Stimulated activated CD4-positive, alpha-beta T cell treated with anti-CD3 and anti-CD28 coated beads, Interleukin-4, amount 100 ng/mL, for 1 hour (primary cell): ENCODE measurements at places on chromosomes 2 and 18.

DNA sequence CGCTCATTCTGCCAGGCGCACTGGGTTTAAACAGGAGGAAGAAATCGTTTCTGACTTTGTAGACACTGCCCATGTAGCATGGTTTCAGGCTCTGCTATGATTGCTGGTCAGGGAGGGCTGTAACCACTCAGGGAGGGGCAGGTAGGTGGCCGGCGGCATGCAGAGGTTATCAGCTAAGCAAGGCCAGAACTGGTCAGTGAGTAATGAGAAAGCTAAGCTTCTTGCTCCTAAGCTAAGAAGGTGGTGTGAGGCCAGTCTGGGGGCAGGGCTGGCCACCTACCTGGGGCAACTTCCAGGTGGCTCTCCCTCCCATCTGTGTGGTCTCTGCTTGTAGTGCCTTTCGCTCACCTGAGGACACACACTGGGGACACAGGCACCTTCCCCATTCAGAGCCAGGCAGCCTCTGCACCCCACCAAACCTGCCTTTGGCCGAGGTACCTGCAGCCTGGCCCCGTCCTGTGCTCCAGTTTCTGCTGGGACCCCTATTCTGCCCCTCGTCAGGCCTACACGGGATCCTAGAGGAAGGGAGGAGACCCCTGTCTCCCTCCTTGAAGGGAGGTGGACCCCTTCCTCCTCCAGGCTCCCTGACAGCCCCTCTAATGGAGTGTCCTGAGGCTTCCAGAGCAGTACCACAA, 195.9 kb downstream of the SEPTIN10 start:
- DNase-seq: no peak

DNA sequence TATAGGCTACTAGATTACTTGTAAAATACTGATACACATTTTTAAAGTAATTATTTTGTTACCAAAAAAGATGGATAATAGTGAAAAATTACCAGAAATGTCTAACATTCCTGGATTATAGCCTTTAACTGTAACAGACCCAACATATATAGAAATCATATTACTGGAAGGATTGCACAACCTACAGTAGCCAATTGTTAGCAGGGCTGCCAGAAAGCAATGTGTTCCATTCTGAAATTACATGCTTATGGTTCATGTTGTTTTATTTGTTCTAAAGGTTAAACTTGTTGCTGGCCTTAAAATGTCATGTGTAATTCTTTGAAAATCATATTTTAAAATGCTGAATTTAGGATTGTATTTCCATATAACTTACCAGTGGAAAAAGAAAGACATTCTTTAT, 793.6 kb upstream of the ACVR2A start:
- DNase-seq: no peak

DNA sequence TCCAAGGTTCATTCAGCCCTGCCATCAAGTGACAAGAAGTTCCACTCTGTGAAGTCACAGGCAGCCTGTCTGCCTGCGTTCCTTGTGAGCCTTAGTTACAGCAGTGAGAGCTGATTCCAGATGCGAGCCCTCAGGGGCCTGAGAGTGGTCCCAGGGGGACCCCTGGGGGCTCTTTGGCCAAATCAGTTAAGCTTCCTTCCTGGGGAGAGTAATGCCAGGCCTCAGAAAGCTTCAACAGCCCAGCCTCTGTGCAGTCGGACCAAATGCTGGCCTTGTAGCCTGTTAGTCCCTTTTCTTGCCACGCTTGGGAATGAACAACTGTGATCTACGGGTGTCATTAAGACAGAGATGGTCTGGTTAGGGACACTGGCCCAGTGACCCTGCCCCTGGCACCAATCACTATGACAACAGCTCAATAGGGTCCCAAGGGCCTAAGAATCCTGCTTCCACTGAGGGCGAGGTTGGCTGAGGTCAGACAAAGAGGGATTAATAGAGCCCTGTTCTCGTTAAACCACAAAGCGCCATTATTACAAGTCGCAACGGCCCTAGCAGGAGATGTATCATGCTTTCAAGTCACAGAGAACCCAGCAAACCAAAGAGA, 50.9 kb downstream of the HS1BP3 start:
- DNase-seq: no peak

DNA sequence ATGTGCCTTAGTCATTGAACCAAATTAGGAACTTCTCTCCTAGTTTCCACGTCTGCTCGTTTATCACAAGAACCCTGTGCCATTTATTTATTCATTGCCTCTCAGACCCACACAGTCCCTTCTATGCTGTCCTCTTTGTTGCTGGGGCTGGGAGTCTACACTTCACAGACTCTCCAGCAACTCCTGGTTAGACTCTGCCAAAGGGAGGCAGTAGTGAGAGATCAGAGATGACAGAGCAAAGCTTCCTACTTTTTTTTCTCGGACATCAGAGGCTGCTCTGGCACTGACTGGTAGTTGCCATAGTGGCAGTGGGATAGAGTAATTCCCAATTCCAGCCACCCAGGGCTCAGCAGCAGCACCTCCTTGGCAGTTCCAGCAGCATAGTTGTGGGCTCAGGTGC, 277.5 kb downstream of the BCL11A start:
- no peak for DNase-seq

DNA sequence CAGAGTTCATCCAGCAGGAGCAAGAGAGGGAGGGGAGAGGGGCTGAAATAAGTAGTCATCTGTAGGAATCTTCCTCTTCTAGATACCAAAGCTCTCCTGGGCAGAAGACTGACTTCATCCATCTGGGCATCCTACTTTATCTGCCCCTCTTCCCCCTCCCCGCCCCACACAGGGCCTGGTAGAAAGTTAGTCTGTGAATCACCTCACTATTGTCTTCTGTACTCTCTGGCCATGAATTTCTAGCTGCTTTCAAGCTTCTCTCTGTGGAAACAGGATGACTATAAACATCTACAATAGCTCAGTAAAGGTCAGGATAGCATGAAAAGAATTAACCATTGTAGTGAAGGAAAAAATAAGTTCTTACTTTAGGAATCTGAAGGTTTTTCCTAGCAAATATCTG, 47.7 kb upstream of the RNU4ATAC start:
- no peak for DNase-seq

GRCh38 chr2:75140288-75140687, 59.0 kb downstream of the TACR1 start:
- DNase-seq: no peak

- no peak for DNase-seq
Measured at GRCh38 chr18:75199327-75199726, 9.6 kb downstream of the PTGR3 start.

DNA sequence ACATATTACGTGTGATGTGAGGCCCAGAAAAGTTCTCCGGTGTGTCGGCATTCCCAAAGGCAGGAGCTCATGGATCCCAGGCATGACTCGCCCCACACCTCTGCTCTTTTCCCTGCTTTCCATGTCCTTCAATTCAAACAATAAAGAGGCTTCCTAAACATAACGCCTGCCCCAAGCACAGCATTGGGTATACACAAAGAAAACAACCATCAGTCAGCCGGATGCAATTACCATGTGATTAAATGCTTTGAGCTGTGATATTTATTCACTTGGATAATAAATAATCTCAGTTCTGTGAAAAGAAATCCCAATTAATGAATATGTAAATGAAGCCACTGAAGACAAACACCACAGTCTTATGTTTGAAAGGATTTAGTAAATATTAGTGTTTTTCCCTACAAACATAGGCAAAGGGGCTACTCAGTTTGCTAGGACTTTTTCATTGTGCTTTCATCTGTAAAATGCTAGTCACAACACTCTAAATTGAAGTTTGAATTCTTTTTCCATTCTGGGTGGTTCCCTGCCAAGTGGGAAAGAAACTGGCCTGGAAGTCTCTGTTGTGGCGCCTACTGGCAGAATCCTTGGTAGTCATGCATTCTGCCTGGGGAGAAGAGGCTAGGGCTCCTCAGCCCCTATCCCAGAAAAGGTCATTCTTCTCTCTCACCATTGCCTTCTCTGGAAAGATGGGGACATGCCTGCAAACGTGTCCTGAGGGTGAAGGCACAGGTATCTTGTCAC, 144.7 kb downstream of the COL6A3 start:
- no peak for DNase-seq

DNA sequence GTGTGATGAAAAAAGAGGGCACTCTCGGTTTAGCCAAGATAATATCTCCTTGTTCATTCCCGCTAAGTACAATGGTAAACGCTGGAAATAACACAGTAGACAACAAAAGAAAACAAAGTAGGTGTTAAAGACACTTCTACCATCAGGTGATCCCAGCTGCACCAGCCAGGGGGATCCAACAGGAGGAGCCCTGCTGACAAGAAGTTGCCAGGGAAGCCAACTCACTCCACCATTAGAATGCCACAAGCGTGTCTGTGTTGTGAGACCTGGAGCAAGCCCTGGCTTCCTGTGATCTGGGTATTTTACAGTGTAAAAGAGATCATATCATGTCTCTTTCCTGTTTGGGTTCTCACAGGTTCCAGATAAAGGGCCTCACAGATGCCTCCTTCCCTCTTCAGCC, 117.0 kb downstream of the GRB14 start:
- no peak for DNase-seq

DNA sequence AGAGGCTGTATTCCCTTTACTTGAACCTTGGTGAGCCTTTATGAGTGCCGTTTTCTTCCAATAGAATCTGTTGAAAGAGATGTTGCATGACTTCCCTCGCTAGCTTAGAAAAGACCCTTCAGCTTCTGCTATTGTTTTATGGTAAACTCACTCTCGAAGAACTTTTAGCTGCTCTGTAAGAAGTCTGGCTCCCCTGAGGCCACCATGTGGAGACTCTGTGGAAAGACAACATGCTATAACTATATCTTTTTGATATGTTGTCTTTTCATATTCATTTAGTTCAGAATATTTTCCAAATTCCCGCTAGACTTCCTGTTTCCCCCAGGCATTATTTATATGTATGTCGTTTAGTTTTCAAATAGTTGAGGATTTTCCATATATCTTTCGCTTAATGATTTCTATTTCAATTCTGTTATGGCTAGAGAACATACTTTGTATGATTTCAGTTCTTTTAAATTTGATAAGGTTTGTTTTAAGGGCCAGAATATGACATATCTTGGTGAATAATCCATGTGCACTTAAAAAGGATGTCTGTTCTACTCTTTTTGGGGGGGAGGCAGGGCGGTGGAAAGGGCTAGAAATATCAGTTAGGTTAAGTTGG, 64.1 kb downstream of the PTPN4 start:
- DNase-seq: no peak

DNA sequence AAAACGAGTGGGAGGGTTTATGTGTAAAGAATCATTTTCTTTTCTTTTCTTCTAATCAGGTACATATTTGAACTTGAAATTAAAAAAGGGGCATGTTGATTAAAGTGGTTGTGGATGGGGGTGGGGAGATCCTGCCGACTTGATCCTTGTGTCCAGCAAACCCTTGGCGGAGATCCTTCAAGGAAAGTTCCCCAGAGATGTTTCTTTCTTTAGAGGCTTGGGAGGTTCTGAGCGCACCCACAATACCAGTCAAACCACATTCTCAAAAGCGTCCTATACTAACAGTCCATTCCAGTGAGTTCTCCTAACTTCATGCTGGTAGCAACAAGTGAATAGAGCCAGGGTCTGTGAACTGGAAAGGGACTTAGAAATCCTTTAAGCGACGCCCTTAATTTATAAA, 49.2 kb downstream of the MYCN start:
- no peak for DNase-seq

GRCh38 chr18:51192696-51193095, 4.8 kb downstream of the MEX3C start:
- no peak for DNase-seq

GRCh38 chr18:22167471-22168241, 1.7 kb upstream of the GATA6 start:
- DNase-seq: no peak

- no peak for DNase-seq
Measured at GRCh38 chr2:177201919-177202346, 10.7 kb upstream of the HNRNPA3 start.

DNA sequence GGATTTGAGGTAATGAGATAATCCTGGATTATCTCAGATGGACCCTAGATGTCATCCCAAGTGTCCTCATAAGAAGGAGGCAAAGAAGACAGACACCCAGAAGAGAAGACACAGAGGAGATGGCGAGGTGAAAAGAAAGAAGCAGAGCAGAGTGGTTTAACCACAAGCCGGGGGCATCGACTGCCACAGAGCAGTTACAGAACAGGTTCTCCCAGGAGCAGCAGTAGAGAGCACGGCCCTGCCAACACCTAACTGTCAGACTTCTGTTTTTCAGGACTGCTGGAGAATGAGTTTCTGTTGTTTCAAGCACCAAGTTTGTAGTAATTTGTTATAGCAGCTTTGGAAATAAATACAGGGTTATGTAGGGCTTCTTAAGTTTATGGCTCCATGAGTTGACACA, 437.0 kb downstream of the THSD7B start:
- DNase-seq: no peak

DNA sequence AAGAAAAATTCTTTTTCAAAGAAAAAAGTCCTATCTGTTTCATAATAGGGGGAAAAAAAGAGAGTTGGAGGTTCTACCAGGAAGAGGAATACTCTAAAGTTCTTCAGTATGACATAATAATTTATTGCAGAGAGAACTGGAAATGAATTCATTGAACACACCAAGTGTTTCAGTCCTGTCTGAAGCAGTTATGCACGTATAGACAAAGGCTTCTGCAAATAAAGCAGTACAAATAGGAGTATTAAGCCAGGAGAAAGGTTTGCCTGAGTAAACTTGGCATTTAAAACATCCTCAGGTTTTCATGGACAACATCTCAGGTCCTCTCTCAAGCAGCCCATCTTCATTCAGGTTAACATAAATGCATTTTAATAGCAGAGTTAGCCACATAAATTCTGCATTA, 141.6 kb downstream of the CCDC148 start:
- no peak for DNase-seq

DNA sequence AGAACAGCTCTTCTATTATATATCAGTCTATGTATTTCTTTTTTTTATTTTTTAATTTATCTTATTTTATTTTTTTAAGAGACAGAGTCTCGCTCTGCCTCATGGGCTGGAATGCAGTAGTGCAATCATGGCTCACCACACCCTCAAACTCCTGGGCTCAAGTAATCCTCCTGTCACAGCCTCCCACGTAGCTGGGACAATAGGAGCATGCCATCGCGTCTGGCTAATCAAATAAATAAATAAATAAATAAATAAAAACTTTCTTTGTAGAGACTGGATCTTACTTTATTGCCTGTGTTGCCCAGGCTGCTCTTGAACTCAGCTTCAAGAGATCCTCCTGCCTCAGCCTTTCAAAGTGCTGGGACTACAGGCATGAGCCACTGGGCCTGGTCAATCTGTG, 117.0 kb downstream of the RBMS1 start:
- no peak for DNase-seq

- DNase-seq: no peak
Measured at GRCh38 chr18:77248873-77249568, 627 bp upstream of the GALR1 start.

DNA sequence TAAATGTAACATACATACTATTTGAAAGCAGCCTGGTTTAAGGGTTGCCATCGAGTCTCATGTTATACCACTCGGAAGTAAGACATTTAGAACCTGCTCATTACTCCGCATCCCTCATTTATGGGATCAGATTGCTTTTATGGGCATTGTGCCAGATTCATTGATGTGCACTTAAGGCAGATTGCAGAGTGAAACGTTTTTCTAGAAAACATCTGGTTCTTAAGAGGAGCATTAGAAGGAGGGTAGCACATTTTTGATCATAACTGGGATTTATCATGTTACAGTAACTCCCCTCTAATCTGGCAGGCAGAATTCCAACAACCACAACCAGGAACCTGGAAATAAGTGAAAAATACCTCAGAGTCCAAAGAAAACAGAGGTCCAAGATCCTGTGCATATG, 74.2 kb upstream of the GALNT3 start:
- DNase-seq: no peak

GRCh38 chr18:13550418-13551304, 175.7 kb downstream of the FAM210A start:
- no peak for DNase-seq

- DNase-seq: no peak
Measured at GRCh38 chr18:72700961-72701710, 157.0 kb upstream of the CBLN2 start.
